Stimulated activated CD8-positive, alpha-beta memory T cell treated with anti-CD3 and anti-CD28 coated beads, Interleukin-15, amount 100 ng/mL, for 48 hours (primary cell): ENCODE measurements at places on chromosomes 16 and 17.
A peak's percentile ranks its signal among the peaks of the same experiment; 100 is the strongest.

DNA sequence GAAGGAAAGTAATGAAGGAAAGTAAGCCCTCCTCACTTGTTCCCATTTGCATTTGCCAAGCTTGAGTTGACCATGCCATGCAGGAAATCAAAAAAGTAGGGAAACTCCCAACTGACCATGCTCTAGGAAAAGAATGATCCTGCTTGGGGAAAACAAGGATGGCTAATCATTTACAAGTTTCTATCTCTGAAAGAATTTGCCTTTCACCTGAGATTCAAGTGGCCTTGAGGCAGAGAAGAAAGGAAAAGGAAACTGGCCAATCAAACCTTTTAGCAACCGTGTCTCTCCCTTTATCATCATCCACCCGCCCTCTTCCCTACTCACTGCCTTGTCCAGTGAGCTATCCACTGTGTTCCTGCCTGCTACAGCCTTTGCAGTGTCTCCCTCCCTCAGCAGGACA lies 757.2 kb upstream of the SOX9 start:
- no peak for DNase-seq

DNA sequence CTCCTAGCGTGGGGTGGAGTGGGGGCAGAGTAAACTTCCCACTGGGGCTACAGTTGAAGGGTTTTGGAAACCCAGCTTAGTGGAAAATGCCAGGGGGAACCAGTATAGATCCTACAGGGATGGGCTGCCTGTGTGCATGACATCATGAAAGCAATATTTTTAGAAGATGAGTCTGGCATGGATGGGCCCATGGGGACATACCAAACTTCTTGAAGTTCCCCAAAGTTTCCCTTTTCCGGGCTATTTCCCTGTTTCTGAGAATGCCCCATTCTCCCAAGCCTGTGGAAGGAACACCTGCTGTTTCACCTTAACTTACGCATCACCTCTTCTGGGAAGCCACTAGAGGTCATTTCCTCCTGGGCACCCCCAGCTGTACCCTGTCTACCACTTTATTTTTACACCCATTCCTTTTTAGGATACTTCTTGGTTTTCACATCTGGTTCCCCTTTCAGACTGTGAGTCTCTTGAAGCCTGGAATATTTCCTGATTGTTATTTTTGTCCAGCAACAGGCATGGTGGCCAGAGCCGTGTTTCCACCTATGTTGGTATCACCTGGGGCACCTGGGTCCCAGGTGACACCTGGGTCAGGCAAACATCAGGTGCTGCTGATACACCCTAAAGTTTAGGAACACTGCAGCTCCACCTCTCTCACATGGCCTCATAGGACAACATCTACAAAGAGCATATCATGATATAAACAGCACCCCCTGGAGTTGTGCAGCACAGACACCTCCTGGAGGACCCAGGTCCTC lies 9.8 kb downstream of the SOCS3 start:
- no peak for DNase-seq

GRCh38 chr17:47695429-47696376 lies 1.7 kb downstream of the TBKBP1 start:
- DNase-seq = no peak

GRCh38 chr16:30372038-30372712 lies 1.9 kb upstream of the TBC1D10B start:
- DNase-seq = no peak

DNA sequence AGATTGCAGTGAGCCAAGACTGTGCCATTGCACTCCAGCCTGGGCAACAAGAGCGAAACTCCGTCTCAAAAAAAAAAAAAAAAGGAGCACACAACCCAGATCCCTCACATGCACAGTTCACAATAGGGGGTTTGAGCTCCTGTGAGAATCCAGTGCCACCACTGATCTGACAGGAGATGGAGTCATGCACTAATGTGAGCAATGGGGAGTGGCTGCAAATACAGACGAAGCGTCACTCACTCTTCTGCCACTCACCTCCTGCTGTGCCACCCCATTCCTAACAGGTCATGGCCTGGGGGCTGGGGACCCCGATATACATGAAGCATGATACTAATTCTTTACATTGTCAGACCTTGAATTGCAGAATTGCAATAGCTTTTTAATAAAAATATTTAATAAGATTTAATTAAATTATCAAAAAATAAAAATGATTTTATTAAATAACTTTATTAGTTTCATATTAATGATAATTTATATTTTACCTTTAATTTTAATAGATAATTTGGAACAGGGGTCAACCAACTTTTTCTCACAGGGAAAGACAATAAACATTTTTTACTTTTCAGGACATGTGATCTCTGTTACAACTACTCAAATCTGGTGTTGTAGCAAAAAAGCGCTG lies 171.4 kb downstream of the COPRS start:
- DNase-seq = no peak

- DNase-seq = no peak
These were observed 4.8 kb upstream of the RSAD1 start for GRCh38 chr17:50473901-50474300.

DNA sequence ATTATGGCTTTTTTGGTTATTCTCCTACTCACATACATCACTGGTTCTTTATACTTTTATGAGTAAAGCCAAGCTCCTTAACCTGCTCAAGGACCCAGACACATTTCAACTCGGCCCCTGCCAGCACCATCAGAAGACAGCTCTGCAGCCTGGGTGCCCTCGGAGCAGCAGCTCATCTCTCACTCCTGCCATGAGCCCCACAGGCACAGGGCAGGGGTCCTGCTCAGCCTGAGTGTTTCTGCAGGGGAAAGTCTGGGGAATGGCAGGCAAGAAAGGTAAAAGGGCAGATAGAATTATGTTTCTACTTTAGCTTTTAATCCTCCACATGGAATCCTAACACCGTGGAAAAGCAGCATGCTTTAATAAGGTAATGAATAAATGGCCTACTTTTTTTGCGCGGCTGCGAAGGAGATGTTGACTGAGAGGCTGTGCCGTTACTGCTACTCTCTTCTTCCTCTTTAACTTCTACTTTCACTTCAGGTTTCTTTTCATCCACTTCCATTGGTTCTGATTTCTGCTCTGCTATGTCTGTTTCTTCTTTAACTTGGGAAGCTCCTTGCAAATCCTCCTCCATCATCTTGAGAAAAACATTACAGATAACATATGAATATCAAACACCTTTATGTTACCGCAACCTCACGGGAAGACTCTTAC lies 50.1 kb upstream of the TRAP1 start:
- no peak for DNase-seq

GRCh38 chr16:29978564-29979270 lies 5.0 kb downstream of the TAOK2 start:
- DNase-seq = no peak

DNA sequence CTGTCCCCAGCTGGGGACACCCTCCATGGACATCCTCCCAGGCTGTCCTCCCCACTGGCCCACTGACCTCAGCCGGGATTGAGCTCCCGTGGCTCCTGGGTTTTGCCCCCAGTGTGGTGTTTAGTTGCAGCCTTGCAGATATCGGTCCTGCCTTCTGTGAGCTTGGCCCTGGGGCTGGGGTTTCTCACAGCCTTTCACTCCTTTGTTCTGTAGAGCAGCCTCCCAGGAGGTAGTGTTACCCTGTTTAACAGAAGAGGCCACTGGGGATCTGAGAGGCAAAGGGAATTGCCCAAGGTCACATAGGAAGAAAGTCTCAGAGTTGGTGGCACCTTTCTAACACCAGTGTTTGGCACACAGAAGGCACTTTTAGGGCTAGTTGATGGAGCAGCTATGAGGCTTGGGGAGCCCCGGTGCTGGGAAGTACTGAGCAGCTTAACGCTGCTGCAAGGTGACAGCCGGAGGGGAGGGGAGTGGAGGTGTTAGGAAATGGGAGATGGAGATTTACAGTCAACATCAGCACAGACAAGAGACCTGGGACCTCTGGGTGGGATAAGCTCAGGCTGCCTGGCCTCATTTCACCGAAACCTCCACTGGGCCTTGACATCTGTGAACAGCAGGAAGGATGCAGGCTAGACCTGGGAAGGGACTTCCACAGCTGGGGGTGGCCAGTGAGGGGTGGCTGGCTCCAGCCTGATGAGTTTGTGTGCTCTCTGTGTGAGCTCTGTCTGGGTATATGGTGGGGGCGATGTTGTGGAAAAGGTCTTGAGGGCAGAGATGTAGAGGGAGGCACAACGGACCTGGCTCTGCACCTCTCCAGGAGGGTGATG lies 26.1 kb downstream of the CACNA1G start:
- no peak for DNase-seq

GRCh38 chr16:83682116-83682867 lies 125.5 kb upstream of the HSBP1 start:
- no peak for DNase-seq

- no peak for DNase-seq
These were observed 37.6 kb downstream of the NME2 start for GRCh38 chr17:51203838-51204237.

DNA sequence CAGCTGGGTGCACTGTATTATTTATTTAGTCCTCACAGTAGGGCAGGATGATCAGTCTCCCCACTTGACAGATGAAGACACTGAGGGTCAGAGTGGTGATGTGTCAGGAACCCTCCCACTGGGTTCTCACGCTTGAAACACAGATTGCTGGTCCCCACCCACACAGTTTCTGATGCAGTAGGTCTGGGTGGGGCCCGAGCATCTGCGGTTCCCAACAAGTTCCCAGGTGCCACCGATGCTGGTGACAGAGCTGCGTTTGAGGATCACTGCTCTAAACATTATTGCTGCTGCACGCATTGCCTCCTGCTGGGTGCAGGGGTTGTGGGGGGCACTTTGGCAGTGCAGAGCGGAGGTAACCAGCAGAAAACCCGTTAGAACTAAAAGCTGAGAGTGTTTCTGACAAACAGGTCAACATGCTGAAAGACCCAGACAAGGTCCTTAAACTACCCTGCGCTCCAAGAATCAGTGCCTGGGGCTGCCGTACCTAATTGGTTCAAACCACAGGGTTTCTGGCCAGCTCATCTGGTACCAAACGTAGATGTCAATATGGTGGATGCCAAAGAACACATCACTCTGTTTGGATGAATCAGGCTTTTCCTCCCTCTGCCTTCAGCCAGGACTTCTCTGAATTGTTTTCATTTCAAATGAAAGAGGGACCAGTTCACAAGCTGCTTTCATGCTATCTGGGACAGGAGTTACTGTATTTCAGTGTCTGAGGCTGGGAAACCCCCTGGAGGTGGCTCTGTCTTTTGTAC lies 76.0 kb downstream of the ABCC1 start:
- peak; percentile 57 for DNase-seq

- no peak for DNase-seq
These were observed at the start of gene OR1G1 for GRCh38 chr17:3127451-3127850. OR1G1 (minus strand) TSS chr17:3127551; CDS start chr17:3127551, 0 bp downstream.

GRCh38 chr16:57950382-57950781 lies 20.5 kb downstream of the CNGB1 start:
- no peak for DNase-seq

DNA sequence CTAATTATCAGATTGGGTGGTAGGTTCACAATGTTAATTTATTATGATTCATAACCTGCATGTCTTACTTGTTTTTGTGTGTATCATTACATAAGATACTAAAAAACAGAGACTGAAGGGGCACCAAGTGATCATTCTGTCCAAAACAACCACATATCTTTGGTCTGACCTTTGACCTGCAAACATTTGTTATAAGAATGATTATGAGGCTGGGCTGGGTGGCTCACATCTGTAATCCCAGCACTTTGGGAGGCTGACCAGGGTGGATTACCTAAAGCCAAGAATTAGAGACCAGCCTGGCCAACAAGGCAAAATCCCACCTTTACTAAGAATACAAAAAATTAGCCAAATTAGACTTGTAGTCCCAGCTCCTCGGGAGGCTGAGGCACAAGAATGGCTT lies 116.4 kb downstream of the SPAG9 start:
- no peak for DNase-seq

- DNase-seq = no peak
These were observed 20.7 kb upstream of the NAGS start for GRCh38 chr17:43983515-43984411.

DNA sequence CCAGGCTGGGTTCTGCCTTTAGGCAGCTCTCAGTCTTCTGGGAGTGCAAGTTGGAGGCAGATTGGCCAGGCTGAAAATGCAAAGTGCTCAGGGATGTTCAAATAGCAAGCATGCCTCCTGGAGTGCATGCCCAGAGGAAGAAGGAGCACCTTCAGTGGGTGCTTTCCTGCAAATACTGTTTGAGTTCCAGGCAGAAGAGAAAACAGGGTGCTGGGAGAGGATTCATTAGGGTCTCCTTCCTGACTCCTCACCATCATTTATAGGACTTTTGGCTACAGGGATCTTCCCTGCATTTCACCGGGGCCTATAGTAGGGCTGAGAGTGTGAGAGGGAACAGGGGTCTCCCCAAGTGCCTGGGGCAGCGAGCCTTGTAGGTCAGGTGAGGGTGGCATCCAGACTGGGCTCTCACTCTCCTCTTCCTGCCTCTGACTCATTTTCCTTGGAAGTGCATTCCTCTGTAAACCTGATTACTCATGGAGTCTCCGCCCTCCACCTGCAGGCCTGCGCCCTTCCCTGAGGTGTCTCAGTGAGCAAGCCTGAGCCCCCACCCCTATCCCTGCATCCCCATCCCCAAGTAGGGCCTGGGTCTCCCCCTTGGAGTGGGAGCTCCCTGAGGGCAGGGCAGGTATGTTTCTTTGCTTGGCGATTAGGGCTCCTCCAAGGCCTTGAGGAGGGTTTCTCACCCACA lies 17.1 kb upstream of the TNS4 start:
- no peak for DNase-seq

DNA sequence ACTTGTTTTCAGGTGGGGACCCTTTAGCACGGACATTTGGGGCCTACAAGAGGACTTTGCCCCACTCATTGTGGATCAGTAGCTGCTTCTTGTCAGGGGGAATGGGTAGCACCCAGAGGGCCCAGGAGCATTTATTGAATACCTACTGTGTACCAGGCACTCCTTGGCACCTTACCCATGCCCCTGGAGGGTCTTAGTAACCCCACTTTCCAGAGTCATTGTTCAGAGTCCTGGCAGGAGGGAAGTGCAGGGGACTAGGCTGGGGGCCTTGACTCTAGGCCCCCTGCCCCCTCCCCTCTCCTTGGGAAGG lies 21.0 kb upstream of the CIBAR2 start:
- no peak for DNase-seq

DNA sequence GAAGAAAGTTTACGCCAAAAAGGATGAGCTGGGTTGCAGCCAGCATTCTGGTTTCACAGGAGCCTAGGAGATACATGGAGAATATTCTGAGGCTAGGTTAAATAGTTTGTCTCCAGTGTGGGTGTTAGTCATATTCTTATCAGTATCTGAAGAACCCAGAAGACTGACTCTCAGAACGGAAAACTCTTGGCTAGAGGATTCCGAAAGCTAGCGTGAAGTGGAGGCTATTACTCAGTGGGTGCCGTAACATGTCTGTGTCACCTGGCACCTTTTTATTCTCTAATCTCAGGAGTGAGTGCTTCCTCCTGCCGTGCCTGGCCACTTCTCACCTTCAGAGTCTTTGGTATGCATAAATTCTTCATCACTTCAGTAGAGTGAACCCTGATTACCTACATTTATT lies 199.5 kb downstream of the WWOX start:
- no peak for DNase-seq

DNA sequence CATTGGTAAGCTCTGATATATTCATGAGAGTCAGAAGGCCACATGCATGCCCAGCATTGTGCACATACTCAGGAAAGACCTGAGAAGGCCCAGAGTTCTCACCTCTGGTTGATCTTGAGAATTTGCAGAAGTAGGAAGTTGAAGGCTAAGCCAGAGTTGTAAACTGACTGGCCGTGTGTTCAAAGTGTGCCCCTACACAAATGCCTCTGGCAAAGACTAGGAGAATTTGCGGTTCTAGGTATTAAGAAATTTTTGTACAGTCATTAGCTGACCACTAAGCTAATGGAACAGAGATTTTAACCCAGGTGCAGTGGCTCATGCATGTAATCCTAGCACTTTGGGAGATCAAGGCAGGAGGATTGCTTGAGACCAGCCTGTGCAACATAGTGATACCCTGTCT lies 25.0 kb downstream of the FBXL20 start:
- DNase-seq = no peak

GRCh38 chr16:71499775-71500364 lies 10.7 kb upstream of the ZNF19 start:
- peak; percentile 5 for DNase-seq
